D341Med (cell line): ENCODE measurements at places on chromosomes 2 and 18.

GRCh38 chr18:22391407-22392345 lies 26.0 kb downstream of the CTAGE1 start:
- no peak for DNase-seq

- no peak for DNase-seq
Measured at GRCh38 chr2:85545780-85546240, 6.8 kb downstream of the MAT2A start.

- no peak for DNase-seq
Measured at GRCh38 chr2:138223319-138223718, 259.0 kb downstream of the HNMT start.

DNA sequence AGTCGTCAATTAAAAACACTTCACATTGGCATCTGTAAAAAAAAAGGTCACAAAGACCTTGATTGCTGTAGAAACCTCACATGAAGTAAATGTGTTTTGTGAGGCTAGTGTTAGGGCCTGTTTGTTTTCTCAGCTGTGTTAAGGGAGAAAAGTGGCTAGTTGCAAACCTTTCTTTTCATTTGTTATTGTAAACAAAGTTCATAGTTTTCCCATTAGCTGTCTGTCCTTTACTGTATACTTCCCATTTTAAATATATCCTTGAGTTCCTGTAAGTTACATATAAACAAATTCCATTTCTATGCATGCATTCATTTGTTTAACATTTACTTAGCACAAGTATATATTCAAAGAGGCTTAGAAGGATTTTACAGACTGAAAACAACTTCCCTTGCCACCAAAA lies 1250.2 kb downstream of the LRP1B start:
- DNase-seq: no peak

- no peak for DNase-seq
Measured at GRCh38 chr18:53952700-53953099, 271.8 kb downstream of the MBD2 start.

- no peak for DNase-seq
Measured at GRCh38 chr2:224127871-224128501, 88.9 kb upstream of the SERPINE2 start.
